ENCODE measurements at places on chromosomes 5 and 9.

DNA sequence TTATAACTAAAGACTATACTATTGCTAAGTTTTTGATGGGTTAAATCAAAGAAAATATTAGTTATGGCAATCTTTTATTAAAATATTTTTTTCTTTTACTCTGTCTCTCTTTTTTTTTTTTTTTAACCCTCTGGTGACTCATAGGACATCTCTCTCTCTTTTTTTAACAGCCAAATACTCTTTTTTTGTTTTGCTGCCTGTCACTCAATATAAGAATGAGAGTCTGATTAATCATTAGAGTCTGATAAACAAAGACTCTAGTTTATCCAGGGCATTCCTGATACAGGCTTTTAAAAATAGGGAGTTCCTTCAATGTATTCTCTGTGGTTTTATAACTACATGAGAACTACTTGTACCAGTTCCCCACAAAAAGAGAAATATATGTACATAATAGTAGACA, 77.3 kb downstream of the SLC38A9 start:
- DNase-seq: no peak

DNA sequence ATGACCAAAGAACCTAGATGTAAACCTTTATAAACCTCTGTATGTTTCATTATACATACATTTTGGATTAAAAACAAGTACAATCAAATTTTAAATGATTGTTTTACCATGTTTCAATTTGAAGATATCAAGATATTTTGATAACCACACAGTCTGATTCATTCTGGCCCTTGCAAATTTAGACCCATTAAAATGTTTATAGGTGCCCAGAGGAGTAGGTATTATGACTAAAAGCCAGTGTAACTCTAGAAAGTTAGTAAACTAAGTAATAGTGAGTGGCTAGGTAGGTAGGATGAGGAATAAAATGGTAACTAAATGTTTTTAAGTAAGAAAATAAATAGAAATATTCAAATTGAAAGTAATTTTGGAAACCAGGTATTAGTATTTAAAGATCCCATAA, 165.5 kb downstream of the PBX3 start:
- DNase-seq: no peak

- no peak for DNase-seq
These were observed 3.6 kb upstream of the IL4 start for GRCh38 chr5:132669966-132670882.

DNA sequence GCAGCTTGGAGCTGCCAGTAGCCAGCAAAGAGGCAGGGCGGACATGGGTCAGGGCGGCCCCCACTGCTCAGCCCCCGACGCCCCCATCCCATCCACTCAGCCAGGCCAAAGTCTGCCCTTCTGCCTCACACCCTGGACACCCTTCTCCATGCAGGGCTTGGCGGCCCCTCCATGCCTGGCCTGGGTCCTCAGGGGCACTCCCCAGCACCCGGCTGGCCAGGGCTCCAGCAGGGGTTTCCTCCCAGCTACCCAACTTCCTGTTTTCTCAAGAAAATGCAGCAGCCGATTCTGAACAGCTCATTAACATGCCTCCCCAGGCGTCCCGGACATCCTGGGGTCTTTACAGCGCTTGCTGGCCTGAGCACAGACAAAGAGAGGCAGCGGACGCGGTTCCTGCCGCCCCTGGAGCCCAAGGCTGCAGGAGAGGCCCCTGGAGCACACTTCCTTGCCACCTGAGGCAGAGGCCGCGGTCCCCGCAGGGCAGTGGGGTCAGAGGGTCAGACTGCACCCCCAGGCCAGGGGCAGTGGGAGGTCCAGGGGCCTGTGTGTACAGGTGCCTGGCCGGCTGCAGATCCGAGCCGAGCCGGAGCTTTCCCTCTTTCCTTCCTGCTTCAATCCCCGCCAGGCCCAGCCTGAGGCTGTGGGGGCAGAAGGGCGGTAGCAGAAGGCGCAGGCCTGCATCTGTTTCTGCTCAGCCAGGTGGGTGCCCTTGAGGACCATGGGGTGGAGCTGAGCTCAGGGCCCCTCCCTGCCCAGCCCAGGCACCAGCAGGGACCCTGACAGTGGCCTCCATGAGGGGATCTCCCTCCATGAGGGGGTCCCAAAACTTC, 18.7 kb upstream of the NRARP start:
- DNase-seq: no peak

DNA sequence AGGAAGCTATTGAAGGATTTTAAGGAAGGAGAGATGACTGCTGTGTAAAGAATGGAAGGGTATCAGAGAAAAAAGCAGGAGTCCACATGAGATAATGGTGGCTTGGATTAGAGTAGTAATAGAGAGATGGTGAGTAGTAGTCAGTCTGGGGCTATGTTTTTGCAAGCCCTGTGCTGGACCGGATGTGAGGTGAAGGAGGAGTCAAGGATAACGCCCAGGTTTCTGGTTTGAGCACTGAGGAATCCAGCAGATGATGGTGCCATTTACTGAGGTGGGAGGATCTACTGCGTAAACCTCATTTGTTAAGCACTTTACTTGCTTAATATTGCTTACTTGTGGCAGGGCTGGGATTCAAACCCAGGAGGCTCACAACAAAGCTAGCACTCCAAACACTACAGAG, 1.1 kb downstream of the TIGD6 start:
- no peak for DNase-seq

DNA sequence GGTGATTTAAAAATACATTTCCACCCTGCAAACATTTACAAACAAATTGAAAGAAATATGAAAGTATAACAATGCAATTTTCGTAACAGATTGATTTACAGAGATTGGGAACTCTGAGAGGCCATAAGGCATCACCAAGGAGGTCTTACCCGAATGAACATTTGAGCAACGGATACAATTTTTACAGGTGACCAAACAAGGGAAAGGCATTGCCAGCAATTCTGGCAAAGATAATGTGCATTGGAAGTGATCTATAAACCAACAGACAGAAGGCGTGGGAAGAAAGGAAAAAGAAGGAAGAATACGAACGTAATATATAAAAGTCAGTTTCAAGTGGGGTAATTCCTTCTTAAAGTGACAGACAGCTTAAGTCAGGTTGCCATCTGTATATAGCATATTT, 295.9 kb downstream of the CDH12 start:
- DNase-seq: no peak

GRCh38 chr9:134365791-134366222, 39.6 kb downstream of the RXRA start:
- DNase-seq: peak; percentile 79

GRCh38 chr5:67338421-67338820, 141.8 kb upstream of the CD180 start:
- no peak for DNase-seq

- DNase-seq: no peak
These were observed 20.1 kb downstream of the CLPTM1L start for GRCh38 chr5:1324719-1325190.

DNA sequence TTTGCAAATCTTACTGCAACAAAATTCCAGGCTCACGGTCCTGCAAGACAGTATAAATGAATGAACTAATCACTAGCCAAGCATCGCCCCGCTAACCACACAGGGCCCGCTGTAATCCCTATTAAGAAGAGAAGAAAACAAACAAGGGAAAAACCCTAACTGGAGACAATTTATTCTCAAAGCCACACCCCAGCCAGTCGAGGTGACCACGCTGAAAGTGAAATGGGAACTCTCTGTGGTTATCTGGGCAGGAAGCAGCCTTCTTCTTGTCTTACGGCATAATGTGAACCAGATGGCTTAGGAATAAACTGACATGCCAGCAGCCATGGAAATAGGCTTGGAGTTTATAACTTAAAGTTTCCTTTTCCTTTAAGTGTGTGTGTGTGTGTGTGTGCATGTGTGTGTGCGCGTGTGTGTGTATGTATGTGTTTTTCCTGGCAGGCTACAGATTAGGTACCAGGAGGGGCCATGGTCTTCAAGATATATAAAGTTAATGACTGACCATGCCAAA, 120.2 kb downstream of the SEMA6A start:
- peak; percentile 69 for DNase-seq

- no peak for DNase-seq
These were observed 3.6 kb downstream of the SVEP1 start for GRCh38 chr9:110575945-110576344.

GRCh38 chr9:96056226-96056625, 180.7 kb downstream of the ERCC6L2 start:
- DNase-seq: no peak

- peak; percentile 94 for DNase-seq
These were observed 1.3 kb downstream of the GABBR2 start for GRCh38 chr9:98707166-98708102.

DNA sequence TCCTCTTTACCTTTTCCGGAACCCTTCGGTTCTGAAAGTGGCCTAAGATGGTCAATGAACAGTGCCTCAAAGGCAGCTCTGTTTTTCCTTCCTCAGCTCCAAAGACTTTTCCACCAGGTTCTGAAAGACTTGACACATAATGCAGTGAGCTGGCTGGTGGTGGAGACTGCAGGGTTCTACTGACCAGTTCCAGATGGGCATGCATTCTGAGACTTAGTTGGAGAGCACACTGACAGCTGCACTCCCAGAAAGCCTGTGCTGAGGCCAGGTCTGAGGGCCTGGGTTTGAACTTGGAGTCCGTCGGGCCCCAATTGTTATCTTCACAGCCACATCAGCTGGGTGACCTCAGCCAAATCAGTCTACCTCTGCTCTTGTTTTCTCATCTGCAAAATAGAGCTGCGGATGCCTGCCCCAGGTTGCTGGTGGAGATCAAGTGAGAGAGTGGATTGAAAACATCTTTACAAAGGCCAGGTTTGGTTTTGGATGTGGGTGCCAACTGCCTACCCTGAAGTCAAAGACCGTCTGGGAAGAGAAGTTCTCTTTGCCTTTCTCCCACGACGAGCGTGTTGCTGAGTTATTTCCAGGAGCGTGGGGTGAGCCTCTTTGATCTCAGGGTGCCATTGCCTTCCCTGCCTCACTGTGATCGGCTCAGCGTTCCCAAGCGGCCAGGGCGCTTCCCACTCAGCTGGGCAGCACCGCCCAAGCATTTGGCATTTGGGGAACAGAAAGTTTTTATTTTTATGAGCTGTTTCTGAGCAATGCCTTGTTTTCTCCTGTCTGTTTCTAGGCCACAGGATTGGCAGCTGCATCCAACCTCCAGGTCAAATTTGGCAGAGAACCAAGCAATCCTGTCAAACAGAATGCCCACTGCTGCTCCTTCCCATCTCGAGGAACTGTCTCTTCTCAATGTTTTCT, 54.9 kb downstream of the RAD23B start:
- no peak for DNase-seq

- no peak for DNase-seq
These were observed 116.5 kb downstream of the C9orf50 start for GRCh38 chr9:129504404-129504803.

DNA sequence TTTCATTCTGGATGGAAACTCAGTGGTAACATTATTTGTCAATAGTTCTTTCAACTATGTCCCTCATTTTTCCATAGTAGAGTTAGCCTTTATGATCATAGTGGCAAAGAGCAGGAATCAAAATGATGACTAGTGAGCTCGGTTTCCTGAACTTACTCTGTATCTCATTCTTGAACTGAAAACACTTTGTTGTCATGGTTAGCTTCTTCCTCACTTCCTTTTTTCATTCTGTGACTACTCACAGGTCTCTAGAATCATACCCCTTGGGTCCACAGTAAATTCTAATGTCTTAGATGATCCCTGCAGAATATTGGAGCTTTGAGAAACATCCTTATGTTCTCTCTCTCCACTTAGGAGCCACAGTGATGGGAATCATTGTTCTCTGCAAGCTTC, 29.4 kb upstream of the RECK start:
- DNase-seq: no peak

DNA sequence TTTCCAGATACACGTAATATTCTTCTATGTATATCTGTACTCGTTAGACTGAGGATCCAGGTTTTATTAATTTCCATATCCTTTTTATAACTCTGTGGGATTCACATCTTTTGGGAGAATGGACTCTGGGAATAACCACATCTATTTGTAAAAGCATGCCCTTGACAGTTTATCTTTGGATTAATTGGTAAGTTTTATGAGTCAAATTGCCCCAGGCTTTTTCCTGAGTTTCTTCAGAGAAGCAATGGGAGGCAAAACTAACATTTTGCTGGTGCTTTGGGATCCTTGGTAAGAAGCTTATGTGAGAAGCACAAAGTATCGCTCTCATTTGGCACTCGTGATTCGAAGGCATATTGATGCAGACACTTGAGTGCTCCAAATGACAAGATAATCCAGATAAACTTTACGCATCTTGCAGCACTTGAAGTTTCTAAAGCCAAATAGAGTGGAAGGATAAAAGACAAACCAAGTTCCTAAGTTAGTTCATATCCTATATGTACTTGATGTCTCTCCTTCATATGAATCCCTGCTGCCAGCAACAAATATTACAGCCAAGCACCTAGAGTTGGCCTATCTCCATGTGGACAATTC, 324.7 kb downstream of the TLE4 start:
- DNase-seq: no peak

- DNase-seq: no peak
These were observed 21.5 kb downstream of the ACER2 start for GRCh38 chr9:19430201-19430760.

All from neural progenitor cell (in vitro differentiated cells).